ENCODE measurements at places on chromosomes 6 and 20. TPM values are rescaled to one million over a fixed set of nuclear protein-coding genes. Genes with fewer than 3 reads are reported as not detected.

Gene SLC35D3
- not detected for total RNA-seq

DNA sequence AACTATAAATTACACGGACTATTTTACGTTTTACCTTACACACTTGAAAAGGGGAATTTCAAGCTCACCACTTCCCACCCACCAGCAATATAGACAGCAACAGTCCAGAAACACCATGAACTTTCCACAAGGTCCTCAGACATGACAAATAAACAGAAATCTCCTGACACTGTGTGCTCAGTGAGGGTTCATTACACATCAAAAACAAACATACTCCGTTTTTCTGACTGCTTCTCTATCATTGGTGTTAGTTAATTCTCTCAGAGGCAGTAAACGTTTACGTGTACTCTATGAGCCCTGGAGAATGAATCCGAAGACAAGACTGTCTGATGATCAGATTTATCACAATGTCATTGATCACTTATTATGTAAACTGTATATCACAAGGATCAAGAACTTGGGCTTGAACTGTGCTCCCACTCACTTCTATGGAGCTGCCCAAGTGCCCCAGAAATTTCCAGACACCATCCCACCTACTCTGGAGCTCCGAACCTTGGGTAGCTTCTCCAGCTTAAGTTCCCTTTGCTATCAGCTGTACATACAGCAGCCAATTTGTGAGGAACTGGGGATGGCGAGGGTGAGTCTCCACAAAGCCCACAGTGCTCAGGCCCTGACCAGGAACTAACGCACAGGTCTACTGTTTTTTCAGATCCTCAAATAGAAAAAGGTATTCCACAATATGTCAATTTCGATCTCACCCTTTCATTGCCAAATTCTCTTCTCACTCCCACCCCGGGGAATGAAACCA, 86.0 kb downstream of the ALDH8A1 start:
- DNase-seq = no peak
- H3K4me1 ChIP-seq = no peaks in the 10 kb centered on the region
- no peaks in the 10 kb centered on the region for H3K27me3 ChIP-seq
- H3K27ac ChIP-seq = no peak overlapping the region
- H3K4me3 ChIP-seq = no peak overlapping the region

DNA sequence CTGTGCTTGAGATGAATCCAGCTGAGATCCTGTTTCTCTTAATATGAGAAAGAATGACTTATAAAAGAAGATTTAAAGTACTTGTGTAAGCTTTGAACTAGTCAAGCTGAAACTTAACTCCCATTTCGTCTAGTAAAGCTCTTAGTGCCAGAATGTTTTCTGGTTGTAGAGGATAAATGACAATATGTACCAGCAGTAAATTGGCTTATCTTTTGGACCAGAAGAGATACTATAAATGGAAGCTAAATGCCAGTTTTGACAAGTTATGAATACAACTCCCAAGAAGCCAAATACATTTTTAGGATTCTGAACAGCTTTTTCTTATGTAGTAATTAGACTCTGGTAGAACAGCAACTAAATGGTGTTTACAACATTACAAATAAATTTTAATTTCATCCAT, 608.7 kb downstream of the EYS start:
- no peaks in the 10 kb centered on the region for H3K4me1 ChIP-seq
- H3K36me3 ChIP-seq = no peaks in the 10 kb centered on the region
- DNase-seq = no peak
- no peaks in the 10 kb centered on the region for H3K27me3 ChIP-seq
- no peak overlapping the region for H3K4me3 ChIP-seq

DNA sequence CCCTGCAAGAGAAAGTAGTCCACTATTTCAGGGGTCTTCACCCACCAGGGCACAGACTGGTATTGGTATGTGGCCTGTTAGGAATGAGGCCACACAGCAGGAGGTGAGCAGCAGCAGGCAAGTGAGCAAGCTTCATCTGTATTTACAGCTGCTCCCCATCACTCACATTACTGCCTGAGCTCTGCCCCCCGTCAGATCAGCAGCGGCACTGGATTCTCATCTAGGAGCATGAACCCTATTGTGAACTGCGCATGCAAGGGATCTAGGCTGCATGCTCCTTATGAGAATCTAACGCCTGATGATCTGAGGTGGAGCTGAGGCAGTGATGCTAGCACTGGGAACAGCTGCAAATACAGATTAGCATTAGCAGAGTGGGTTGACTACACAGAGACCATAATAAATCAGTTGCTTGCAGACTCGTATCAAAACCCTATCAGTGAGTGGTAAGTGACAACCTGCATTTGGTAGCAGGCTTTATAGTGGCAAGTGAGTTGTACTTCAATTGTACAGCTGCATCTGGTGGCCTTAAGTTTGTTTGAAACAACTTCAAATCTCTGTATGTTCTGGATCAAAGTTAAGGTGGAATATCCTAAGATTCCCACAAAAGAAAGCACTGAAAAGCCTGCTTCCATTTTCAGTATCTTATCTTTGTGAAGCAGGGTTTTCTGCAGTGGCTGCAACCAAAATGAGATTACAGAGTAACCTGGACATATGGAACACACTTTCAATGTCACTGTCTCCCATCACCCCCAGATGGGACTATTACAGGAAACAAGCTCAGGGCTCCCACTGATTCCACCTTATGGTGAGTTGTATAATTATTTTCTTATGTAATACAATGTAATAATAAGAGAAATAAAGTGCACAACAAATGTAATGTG, 12.8 kb downstream of the C6orf141 start:
- no peaks in the 10 kb centered on the region for H3K36me3 ChIP-seq
- no peaks in the 10 kb centered on the region for H3K4me1 ChIP-seq
- no peaks in the 10 kb centered on the region for H3K27me3 ChIP-seq
- H3K4me3 ChIP-seq = no peak overlapping the region
- no peak overlapping the region for H3K27ac ChIP-seq

DNA sequence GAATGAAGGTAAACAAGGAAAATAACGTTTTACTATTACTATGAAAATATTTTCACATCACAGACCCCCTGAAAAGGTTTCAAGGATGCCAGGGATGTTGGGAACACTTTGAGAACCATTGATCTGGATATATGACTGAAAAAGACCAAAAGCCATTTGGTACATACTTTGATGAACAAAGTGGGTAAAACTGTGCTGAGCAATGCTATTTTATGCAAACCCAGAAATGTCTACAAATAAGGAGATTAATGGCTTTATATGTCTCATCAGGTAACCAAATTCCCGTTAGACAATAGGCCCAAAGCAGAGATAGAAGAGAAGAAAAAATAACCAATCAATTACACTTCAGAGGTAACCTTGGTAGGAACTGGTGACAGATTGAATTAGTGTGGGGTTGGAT, 101.4 kb upstream of the CNKSR3 start:
- H3K27ac ChIP-seq = no peak overlapping the region
- H3K36me3 ChIP-seq = no peaks in the 10 kb centered on the region
- no peak overlapping the region for H3K4me3 ChIP-seq
- DNase-seq = no peak

DNA sequence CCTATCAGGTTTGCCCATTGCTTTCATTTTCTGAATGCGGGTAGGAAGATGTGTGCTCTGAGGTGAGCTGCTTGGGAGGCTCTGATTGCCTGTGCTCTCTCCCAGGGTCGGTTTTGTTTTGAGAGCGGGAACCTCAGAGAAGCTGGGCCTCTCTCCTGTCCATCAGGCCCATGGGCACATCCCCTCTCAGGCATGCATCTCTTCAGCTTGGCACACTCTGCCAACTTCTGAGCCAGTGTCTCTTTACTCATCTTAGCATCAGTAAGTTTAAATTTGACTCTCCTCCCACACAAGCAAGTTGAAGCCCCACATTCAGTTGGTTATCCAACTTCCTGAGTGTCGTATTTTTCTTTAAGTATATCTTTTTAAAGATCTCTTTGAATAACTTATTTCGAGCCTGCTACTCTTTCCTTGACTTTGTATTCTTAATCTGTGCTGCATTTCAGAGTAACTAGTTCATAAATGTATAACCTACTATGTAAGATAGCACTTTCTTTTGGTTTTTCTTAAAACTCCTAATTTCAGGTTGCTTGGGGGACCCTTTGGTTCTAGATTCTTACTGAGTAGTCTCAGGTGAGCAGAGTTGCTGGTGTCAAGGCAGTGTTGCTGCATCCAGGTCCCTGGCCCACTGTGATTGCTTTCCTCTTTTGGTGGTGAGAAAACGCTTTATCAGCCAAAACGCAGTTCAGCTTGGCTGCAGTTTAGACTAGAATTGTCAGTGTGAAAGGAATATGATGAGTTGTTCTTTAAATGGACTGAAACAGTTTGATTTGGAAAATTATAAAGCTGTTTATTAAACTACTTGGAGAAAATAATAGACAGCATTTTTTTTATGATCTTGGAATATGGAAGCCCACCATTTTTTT, 54.8 kb downstream of the SNX9 start:
- H3K27me3 ChIP-seq = no peaks in the 10 kb centered on the region
- H3K4me1 ChIP-seq = no peaks in the 10 kb centered on the region
- no peak for DNase-seq
- no peak overlapping the region for H3K27ac ChIP-seq
- no peak overlapping the region for H3K4me3 ChIP-seq
- H3K36me3 ChIP-seq = no peaks in the 10 kb centered on the region

Gene PRL
- not detected for total RNA-seq

DNA sequence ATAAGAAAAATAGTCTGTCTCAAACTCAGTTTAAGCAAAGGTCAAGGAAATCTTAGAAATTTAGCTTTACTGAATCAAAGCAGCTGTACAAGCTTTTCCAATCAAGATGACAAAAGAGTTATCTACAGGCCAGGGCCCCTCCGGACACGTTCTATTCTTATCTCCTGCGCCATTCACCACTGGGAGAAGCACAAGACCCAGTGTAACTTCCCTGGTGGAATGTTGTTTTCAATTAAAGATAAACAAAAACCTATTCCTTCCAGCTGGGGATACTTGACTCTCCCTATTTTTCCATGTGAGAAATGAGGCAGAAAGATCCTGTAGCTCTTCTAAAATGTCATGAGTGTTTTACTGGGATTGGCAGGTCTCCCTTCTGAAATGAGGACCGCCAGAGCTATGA, 123.3 kb downstream of the TBX18 start:
- H3K4me3 ChIP-seq = no peak overlapping the region
- H3K36me3 ChIP-seq = no peaks in the 10 kb centered on the region
- no peaks in the 10 kb centered on the region for H3K27me3 ChIP-seq
- no peak overlapping the region for H3K27ac ChIP-seq

Gene BTN1A1
- not detected for total RNA-seq

GRCh38 chr6:22892452-22892851, 323.1 kb downstream of the HDGFL1 start:
- no peaks in the 10 kb centered on the region for H3K4me1 ChIP-seq
- no peak overlapping the region for H3K4me3 ChIP-seq
- H3K36me3 ChIP-seq = no peaks in the 10 kb centered on the region
- H3K27ac ChIP-seq = peak overlapping the region; percentile 49

GRCh38 chr6:106146852-106147351, 60.8 kb downstream of the PRDM1 start:
- no peak for DNase-seq

GRCh38 chr6:3560211-3560610, 103.4 kb upstream of the SLC22A23 start:
- H3K4me3 ChIP-seq = no peak overlapping the region
- no peak for DNase-seq
- H3K4me1 ChIP-seq = no peaks in the 10 kb centered on the region
- H3K27ac ChIP-seq = no peak overlapping the region

Gene BMP2
- total RNA-seq = 109 TPM

DNA sequence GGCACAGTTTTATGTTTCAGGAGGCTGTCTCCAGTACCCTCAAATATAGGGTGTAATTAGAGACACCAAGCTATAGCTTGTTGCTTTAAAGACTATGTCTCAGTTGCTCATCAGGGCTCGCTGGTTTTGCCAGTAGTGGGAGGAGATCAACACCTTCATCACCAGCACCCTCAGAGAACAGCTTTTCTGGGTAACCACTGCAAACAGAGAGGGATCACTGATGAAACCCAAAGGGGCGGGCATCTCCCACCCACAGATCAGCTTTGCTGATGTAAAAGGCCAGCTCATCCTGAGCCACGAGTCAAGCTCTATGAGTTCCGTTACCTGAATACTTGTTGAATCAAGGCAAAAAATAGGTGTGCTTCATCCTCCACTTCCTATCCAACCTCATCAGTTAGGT, 187.7 kb downstream of the AIG1 start:
- no peaks in the 10 kb centered on the region for H3K36me3 ChIP-seq
- no peak overlapping the region for H3K27ac ChIP-seq
- H3K4me1 ChIP-seq = no peaks in the 10 kb centered on the region
- H3K27me3 ChIP-seq = no peaks in the 10 kb centered on the region

- no peaks in the 10 kb centered on the region for H3K27me3 ChIP-seq
- H3K4me3 ChIP-seq = no peak overlapping the region
- H3K27ac ChIP-seq = no peak overlapping the region
- no peaks in the 10 kb centered on the region for H3K36me3 ChIP-seq
- H3K4me1 ChIP-seq = no peaks in the 10 kb centered on the region
Observed at GRCh38 chr6:121724576-121724975, 289.1 kb downstream of the GJA1 start.

- H3K27ac ChIP-seq = no peak overlapping the region
- peaks cover 7% of the 10 kb centered on the region for H3K4me1 ChIP-seq
- H3K36me3 ChIP-seq = no peaks in the 10 kb centered on the region
- H3K27me3 ChIP-seq = no peaks in the 10 kb centered on the region
- H3K4me3 ChIP-seq = no peak overlapping the region
Observed at GRCh38 chr6:122576888-122577287, 33.3 kb upstream of the PKIB start.

Gene ANGPT4
- 0.14 TPM for total RNA-seq

- no peak overlapping the region for H3K27ac ChIP-seq
- H3K27me3 ChIP-seq = no peaks in the 10 kb centered on the region
- H3K4me1 ChIP-seq = no peaks in the 10 kb centered on the region
- no peaks in the 10 kb centered on the region for H3K36me3 ChIP-seq
- no peak for DNase-seq
Observed at GRCh38 chr20:20405623-20406022, 37.7 kb downstream of the INSM1 start.

Gene SEMG2
- not detected for total RNA-seq

GRCh38 chr6:42001506-42001905, 48.8 kb upstream of the TAF8 start:
- H3K27ac ChIP-seq = no peak overlapping the region
- H3K4me1 ChIP-seq = peaks cover 10% of the 10 kb centered on the region
- no peaks in the 10 kb centered on the region for H3K36me3 ChIP-seq

- no peaks in the 10 kb centered on the region for H3K4me1 ChIP-seq
- H3K27me3 ChIP-seq = no peaks in the 10 kb centered on the region
- H3K36me3 ChIP-seq = no peaks in the 10 kb centered on the region
Observed at GRCh38 chr6:122548281-122548680, 61.9 kb upstream of the PKIB start.

Gene HLA-DRB1
- 14.3 TPM for total RNA-seq

GRCh38 chr6:22956029-22956681, 386.8 kb downstream of the HDGFL1 start:
- H3K4me3 ChIP-seq = no peak overlapping the region
- H3K4me1 ChIP-seq = peaks cover 7% of the 10 kb centered on the region
- no peaks in the 10 kb centered on the region for H3K27me3 ChIP-seq
- H3K36me3 ChIP-seq = no peaks in the 10 kb centered on the region

All from transverse colon (tissue), 4 donors.